ENCODE measurements at places on chromosomes 5 and 9.
A peak's percentile ranks its signal among the peaks of the same experiment; 100 is the strongest.

GRCh38 chr5:178983728-178984127, 11.4 kb downstream of the GRM6 start:
- DNase-seq: no peak

- DNase-seq: peak; percentile 80
Observed at GRCh38 chr9:13088720-13089427, 190.6 kb downstream of the MPDZ start.

- DNase-seq: no peak
Observed at GRCh38 chr5:93805616-93806379, 64.4 kb upstream of the POU5F2 start.

DNA sequence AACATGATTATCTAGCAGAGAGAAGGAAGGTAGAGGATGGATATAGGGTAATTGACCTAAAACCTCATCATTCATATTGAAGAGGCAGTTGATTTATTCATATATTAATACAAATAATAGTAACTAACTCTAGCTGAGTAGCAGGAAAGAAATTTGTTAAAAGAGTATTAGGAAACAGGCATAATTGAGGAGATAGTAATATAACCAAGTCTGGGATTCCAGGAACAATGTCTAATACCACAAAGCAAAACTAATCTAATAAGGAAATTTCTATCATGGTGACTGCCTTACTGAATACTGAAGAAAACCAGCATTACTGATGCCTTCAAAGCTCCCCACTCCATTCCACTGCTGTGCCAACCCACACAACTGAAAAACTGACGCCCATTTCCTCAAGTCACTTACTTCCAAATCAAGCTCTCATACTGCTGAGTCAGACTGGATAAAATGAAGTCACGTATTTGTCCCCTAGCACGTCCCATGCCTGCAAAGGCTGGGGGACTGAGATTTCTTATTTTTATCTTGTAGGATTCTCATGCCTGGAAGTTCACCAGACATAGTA, 153.9 kb downstream of the SMC2 start:
- peak; percentile 46 for DNase-seq
